Ovary (tissue), 10 donors: ENCODE measurements at places on chromosomes 5 and 9.

DNA sequence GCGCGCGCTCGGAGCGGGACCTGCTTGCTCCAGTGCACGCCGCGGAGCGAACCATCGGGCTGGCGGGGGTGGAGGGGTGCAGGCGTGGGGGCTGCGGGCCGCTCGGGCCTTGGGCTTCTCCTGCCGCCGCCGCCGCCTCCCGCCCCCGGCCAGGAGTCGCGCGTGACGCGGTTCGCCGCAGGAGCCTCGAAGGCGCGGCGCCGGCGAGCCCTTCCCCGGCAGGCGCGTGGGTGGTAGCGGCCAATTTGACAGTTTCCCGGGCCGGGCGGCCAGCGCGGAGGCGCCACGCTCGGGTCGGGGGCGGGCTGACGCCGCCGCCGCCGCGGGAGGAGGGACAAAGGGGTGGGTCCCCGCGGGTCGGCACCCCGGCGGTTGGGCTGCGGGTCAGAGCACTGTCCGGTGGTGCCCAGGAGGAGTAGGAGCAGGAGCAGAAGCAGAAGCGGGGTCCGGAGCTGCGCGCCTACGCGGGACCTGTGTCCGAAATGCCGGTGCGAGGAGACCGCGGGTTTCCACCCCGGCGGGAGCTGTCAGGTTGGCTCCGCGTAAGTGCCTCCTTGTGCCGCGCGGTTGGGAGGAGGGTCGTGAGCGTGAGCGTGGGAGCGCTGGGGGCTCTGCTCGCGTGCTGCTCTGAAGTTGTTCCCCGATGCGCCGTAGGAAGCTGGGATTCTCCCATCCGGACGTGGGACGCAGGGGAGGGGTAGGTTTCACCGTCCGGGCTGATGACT, at the start of gene TJP2:
Gene TJP2 (plus strand): TSS at position 387 of the 725 bp plus-strand sequence. CDS start 96 bp downstream, at position 483.
- DNase-seq, result peak; percentile 82

- DNase-seq, result no peak
Measured at GRCh38 chr9:110918316-110919049, 119.8 kb downstream of the LPAR1 start.

- no peak for DNase-seq
Measured at GRCh38 chr9:135223831-135224230, 136.4 kb downstream of the OLFM1 start.

DNA sequence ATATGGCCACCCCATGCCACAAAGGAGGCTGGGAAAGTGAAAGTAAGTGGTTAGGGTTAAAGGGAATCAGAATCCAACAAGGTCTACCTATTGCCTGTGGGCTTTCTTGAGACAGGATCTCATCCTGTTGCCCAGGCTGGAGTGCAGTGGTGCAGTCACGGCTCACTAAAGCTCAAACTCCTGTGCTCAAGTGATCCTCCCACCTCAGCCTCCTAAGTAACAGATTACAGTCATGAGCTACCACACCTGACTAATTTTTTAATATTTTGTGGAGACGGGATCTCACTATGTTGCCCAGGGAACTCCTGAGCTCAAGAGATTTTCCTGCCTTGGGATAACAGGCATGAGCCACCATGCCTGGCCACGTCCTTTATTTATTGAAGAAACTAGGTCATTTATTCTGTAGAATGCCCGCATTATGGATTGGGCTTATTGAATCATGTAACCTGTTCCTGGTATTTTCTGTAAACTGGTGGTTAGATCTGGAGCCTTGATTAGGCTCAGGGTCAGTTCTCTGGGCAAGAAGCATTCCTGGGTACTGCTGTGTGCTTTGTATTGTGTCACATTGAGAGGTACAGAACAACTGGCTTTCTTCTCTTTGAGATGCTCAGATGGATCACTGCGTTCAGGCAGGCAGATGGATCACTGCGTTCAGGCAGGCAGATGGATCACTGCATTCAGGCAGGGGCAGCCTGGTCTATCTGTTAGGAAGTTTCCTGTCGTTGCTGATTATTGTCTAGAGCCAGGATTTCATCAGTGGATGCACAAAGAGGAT, 41.6 kb downstream of the ERGIC1 start:
- no peak for DNase-seq

DNA sequence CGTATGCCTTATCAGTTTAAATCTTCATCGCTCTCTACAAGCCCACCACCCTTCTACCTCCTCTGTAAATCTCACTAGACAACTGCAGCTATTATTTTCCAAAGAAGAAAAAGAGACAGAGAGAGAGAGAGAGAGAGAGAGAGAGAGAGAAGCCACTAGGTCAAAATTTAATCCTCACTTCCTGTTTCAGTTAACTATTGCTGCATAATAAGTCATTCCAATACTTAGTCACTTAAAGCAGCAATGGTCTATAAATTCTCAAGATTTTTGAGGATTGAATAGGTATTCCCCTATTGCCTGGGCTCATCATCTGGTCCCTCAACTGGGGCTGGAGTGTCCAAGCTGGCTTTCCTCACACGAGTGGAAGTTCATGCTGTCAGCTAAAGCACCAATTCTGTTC, 68.8 kb downstream of the ITGA1 start:
- DNase-seq, result no peak

DNA sequence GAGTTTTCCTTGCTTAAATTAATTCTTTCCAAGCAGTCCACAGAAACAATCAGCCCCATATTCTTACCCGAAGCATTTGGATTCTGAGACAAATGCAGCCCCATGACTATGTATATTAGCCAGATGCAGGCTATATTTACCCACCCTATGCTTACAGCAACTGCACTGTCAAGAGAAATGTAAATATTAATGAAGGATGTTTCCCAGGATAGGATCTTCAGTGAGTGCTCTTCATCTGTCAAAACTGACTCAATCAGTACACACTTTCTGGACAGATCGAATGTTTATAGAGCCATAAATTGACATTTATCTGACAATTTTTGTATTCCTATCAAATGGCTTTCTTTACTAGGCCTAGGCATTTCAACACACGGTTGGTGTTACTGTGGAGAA, 725.3 kb upstream of the SEMA6A start:
- DNase-seq, result no peak

- DNase-seq, result no peak
Measured at GRCh38 chr9:94740145-94740840, 13.8 kb downstream of the AOPEP start.

DNA sequence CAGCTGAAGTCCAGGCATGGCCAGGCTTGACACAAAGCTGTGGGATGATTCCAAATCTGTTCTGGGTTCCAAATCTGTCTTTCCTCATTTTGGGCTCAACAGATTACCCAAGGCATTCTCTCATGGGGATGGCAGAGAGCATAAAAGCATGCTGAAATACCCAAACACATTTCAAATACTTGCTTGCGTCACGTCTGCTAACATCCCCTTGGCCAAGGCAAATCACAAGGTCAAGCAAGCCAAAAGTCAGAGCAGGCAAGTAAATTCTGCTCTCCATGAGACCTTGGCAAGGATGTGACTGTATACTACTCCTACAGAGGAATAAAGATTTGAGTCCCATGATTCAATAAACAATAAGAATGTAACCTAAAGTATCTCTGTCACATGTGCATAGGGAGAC, 306.7 kb downstream of the EPB41L4A start:
- DNase-seq, result no peak

- no peak for DNase-seq
Measured at GRCh38 chr9:96565671-96566497, 53.8 kb downstream of the CDC14B start.

DNA sequence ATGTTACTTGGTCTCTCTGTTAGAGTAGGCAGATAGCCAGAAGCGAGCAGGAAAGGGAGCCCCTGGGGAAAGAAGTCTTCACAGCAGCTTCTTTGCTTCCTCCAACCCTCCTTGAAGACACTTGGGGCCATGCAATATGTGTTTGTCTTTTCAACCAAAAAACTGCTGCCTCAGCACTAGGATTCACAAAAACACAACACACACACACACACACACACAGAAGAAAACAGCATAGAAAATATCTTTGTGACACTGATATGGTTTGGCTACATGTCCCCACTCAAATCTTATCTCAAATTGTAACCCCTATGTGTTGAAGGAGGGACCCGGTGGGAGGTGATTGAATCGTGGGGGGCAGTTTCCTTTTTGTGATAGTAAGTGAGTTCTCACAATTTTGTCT, 133.3 kb downstream of the CDH12 start:
- no peak for DNase-seq

- no peak for DNase-seq
Measured at GRCh38 chr9:32823101-32823500, 39.8 kb downstream of the TMEM215 start.

DNA sequence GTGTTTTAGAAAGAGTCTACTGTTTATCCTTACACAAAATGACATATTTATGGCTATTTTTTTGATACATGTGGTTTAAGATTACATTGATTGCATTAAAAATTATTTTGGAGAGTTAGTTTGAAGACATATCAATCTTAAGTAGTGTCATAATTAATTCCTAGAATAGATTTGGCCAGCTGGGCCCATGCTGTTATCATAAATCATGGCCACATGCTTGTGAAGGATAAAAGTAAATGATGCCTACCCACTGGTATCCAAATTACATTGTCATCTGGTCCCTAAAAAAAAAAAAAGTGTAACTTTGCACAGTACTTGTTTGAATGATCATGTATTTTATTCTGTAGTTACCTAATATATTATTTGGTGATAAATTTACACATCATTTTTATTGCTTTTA, 96.9 kb downstream of the PARP8 start:
- DNase-seq, result no peak

- no peak for DNase-seq
Measured at GRCh38 chr5:14158890-14159666, 15.9 kb downstream of the TRIO start.

DNA sequence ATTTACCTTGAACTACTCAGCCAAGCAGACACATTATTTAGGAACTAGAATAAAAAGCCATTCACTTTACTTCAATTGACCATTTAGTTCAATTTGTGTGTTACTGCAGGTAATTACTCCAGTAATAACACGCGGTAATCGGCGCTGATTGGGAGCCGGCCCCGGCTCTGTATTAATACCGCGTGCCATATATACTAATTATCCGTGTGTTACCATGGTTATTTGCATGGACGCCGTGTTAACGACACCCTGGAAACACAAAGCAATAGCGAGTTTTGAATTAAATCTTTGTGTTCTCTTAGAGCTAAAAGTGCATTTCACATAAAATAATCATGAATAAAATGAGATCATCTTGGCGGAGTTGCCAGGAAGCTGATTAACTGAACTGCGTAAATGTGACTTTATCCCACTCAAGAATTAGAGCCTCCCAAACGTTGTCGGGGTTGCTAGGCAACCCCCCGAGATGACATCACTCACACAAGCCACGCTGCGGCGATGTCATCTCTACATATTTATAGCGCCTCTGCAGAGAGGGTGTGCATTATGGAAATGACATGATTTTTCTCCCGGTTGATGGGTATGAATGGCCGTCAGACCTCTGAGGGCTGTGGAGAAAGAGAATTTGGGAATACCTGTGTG, 41.4 kb upstream of the RNU6ATAC start:
- DNase-seq, result peak; percentile 66

GRCh38 chr5:81154725-81155124, 78.4 kb upstream of the CKMT2 start:
- no peak for DNase-seq

DNA sequence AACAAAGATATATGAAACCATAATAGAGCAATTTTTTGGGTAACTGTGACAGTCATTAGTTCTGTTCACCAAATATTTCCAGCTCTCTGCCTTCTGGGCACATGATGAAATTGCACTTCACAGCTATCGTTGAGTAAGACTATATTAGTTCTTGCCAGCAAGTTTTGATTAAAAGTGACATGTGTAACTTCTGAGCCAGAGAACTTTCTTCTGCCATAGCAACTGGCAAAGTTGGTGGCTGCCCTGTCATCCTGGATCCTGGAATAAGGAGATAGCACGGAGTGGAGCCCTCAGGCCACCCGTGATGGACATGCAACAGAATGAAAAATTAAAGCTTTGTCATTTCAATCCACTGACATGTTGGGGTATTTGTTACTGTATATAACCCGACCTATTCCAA, 194.4 kb upstream of the VCAN start:
- DNase-seq, result no peak

DNA sequence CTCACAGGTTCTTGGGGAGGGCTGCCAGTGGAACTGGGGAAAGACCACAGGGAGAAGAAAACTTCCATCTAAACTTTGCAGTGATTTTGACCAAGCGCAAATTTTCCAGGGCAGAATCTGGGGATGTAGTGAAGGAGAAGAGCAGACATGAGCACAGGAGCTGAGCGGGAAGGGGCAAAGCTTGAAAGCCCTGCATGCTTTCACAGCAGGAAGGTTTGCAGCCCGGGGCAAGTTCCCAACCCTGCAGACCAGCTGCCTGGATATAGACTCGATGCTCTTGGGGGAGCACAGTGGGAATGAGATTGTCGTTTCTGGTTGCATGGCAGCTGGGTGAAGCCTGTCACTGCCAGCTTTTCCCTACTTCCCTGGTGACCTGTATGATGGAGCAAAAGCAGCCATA, 276.8 kb upstream of the RORB start:
- no peak for DNase-seq

DNA sequence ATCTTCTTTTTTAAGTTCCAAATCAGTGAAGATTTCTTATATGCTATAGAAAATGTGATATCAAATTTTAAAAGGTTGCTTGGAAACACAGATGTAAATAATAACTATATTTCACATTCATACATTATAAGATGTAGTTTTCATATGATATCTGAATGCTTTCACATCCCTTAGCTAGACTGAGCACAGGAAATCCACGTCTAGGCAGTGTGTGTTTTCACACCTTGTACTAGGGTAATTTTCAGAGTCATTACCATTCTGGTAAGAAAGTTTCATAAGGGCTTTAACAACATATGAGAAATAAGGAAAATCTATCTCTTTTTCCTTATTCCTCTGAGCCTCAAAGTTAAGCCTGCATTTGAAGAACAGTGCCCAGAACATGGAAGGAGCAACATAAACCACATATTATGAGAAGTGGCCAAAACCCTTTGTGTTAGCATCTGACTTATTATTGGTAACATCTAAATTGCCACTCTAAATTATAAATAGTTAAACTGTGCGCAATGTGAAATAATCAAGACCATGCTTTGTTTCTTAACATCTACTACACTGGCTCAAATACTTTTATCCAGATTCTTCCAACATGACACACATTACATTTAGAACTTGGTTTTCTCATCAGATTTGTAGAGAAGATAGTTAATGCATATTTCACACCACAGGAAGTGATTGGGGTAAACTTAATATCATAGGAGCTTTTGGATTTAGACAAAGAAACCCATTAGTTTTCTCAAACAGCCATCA, 113.3 kb downstream of the PPP2R2B start:
- no peak for DNase-seq

- DNase-seq, result no peak
Measured at GRCh38 chr5:155471027-155471426, 457.5 kb downstream of the KIF4B start.

DNA sequence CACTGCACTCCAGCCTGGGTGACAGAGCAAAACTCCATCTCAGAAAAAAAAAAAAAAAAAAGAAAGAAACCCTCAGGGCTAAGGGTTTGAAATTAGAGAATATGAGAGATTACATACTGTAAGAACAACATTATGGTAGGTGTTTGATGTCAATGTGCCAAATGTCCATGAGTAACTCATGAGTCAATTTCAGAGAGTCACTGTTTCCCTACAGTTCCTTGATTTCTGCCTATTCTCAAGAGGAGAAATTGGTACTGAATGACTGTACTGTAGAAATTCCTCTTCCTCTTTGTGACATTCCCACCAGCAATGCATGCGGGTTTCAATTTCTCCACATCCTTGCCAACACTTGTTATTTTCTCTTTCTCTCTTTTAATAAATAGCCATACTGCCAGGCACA, 35.2 kb downstream of the MARVELD2 start:
- no peak for DNase-seq
